ENCODE measurements at places on chromosomes 3 and 15.

GRCh38 chr3:111861391-111861790 lies 2.3 kb downstream of the PHLDB2 start:
- no peak for DNase-seq

- DNase-seq = no peak
These were observed 128.5 kb downstream of the CHSY1 start for GRCh38 chr15:101123222-101123910.

GRCh38 chr3:12579456-12579855 lies 22.6 kb downstream of the MKRN2 start:
- DNase-seq = no peak

GRCh38 chr3:16741103-16741758 lies 136.0 kb upstream of the DAZL start:
- DNase-seq = no peak

GRCh38 chr3:42173307-42173706 lies 82.2 kb downstream of the TRAK1 start:
- no peak for DNase-seq

DNA sequence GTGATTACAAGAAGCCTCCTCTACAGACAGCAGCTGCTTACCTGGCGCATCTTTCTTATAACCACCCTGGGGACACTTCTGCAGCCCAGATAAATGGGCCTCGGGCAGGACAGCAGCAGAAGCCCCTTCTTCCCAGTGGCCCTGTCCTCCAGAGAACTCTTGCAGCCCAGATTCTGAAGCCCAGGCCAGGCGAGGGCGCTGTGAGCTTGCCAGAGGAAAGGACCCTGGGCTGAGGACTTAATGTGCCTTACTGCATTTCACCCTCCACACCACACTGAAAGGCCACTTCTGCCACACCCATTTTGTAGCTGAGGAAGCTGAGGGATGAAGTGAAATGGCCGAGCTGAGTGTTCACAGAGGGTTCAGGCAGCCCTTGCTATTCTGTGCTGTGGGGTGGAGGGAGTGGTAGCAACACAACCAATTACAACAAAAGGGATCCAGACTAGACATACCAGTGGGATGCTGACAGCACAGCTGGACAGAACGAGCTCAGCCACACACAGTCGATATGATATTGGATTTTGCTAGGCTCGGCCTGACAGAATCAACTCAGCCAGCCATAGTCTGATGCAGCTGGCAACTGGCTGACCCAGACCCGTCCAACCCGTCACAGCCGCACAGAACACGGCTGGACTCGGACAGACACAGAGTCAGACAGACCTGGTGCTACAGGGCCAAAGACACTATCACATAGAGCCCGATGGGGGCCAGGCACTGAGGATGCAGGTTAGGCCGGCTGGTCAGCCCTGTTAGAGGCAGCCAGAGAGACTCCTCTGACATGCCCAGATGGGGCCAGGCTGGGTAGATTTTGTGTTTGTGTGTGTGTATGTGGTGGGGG lies 7.3 kb downstream of the ACOX2 start:
- peak; percentile 15 for DNase-seq

DNA sequence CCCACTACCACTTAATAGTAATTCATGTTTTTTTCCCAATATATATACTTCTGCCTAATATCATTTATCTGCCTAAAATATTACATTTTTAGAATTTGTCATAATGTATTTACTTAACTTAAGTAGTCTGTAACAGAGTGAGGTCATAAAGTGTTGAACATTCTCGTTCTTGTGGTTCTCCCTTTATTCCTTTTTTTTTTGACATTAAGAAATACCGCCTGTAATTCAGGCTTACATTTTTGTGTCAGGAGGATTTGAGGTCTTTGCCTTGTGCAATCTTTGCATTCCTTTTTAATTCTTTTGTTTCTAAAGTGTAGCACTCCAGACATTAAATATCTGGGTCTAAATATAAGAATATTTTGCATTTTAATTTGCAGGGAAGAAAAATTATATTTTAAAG lies 315.4 kb downstream of the PTPRG start:
- DNase-seq = no peak

- DNase-seq = no peak
These were observed 66.5 kb downstream of the CDAN1 start for GRCh38 chr15:42670451-42670850.

DNA sequence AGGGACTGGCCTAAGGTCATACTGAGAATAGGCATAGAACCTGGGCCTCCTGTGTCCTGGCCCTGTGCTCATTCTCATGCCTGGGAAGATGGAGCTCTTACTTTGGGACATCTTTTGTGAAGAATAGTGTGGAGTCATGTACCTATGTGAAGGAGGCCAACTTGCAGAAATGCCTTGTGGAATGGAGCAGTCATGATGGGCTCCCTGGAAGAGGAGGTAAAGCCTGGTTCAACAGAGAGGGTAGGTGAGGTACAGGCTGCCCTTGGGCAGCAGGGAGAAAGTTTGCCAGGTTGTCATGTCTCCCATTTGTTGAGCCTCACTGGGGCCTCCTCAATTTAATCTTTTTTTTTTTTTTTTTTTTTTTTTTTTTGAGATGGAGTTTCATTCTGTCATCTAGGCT lies 18.1 kb downstream of the MAPKAPK3 start:
- no peak for DNase-seq

- no peak for DNase-seq
These were observed 44.0 kb downstream of the OTOL1 start for GRCh38 chr3:161540594-161540993.

DNA sequence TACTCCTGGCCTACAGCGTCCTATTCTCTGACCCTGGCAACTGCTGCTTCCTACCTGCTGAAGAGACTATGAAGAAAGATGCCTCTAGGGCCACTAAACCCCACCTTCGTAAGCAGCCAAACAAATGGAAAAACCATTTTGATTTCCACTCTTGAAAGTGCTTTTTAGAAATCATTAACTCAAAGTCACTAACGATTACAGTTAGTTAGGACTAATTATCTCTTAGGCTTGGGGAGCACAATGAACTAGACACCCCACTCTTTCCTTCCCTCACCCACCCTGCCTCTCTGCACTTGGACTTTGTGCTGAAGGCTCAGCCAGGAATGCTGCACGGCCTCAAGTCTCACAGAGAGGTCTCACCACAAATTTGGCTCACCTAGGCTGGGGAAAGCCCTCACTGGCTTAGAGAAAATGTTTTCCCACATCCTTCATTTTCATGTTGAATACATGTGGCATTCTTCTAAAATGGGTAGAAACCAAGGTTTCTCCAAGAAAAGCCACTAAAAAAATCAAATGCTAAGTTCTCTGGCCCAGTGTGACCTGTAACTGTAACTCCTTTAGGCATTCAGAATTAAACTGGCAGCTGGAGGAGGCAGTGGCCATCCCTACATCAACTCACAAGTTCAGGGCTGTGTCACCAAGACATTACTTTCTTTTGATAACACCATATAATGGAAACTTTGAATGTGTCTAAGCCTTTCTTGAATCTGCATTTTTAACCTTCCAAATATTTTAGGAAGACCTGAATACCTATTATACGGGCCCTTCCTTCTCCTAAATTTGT lies 47.1 kb downstream of the NPTN start:
- DNase-seq = no peak

GRCh38 chr3:49122022-49122421 lies 1.4 kb upstream of the USP19 start:
- no peak for DNase-seq

DNA sequence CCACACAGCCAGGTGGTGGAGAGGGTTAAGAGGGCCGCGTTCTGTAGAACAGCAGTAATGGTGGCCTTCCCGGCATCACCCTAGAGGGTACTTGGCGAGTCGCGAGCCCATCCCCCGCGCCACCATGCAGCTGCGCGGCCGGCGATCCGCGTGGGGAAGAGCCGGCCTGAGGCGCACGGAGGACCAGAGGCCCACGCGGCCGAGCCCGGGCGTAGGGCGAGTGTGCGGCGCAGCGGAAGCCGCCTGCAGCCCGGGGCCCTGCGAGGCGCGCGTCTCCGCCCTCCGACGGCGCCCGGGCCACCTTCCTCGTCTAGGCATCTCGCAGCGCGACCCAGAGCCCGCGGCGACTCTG lies 423 bp downstream of the TKT start:
- DNase-seq = no peak

DNA sequence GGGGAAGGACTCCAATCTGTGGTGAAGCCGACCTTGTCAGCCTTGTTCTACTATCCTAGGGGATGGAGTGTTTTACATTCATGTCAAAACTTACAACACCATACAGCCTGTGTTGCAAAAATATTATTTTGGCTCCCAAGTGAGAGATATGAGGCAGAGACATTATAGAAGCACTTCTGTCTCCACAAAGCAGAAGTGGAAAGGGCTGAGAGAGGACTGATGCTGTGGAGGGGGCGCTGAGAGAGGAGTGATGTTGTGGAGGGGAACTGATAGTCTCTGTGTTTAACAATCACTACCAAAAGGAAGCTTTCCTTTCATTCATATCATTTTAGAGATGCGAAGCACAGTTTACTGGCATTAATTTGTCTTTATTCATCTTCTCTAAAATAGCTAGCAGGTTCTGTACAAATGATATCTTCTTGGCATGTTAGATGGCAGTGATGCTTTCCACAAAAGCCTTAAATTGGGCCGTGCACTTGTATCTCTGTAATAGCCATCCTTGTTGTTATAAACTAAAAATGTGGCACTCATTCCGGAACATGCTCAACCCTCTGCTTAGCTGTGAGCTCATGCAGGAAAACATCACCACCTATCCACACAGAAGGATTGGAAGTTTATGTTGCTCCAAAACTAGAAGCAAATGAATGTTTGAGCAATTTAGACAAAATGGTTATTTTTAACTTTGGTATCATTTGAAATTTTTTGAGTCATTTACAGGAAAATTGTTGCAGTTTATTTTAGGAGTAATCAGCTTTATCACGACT lies 134.6 kb upstream of the TP63 start:
- no peak for DNase-seq

DNA sequence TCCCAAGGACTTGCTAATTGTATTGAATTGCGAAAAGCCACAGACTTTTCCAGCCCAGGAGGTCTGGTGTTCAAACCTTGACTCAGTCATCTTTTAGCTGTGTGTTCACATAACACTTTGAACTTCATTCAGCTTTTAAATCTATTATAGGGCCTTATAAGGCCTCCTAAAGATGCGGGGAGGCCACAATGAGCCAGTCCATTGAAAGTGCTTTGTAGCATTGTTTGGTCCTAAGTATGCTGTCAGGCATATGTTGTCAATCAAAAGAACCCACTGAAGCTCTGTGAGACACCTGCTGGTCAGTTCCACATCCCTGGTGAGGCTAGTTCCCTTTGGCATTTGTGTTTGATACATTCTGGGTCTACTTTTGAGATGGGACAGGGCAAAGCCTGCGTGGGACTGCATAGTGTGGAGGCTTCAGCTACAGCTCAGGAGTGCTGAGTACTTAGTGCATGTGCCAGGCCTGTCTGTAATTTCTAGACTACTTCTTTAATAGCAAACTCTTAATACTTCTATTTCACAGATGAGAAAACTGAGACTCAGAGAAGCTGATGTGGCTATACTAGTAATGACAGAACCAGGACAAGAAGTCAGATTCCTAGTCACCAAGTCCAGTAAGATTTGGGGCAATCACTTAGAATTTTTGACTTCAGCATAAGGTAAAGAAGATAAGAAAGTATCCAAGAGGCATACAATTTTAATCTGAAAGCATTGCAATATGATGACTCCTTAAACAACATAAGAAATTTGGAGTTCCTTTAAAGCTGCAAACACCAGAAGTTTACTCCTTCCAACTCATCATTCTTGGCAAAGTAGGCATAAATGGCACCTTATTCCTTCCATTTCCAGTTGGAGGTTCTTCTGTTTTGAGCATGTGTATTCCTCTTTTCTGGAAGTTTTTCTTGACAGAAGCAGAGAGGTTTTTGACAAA lies 213.0 kb downstream of the PDCD6IP start:
- no peak for DNase-seq

DNA sequence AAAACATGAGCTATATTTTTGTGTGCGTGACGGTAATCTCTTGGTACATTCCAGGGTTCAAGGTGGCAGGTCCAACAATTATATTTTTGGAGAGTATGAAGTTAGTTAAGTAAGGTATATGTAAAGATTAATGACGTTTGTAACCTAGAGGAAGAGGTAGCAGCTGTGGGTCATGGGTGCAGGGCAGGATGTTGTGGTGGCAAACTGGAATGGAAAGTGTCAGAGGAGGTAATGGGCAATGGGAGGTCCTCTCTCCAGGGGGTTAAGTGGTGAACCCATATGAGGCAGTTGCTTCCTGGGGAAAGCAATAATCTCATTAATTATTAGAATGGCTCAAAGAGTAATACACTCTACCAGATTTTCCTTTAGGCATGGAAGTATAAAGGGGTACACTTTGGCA lies 1.0 kb upstream of the CD200R1L start:
- no peak for DNase-seq

DNA sequence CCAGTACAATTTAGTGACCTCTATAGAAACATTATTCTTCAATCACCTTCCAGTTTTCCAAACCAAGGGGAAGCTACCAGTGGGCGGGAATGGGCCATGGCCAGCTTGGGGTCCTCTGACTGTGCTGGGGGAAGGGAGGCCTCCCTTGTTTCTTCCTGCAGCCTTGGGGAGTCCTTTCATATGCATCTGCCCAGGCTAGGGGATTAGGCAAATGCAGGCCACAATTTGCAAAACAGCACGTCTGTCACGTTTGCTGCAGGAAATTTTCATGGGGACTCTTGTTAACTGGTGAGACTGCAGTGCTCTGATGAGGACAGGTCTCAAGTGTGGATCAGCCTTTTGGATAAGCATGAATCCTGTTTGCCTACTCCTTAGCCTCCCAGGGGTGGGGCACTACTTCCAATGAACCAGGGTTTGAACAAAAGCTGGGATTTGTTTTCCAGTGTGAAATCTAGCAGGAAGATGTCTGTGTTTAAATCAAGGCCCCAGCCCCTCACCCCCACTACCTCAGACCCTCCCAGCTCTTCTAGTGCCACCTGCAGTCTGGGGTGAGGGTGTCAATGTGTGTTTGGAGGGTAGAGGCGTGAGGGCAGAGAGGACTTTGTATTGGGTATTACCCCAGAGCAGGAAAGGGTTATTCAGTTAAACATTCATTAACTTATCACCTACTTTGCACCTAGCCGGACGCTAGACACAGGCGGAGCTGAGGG lies 219.9 kb downstream of the OPA1 start:
- no peak for DNase-seq

GRCh38 chr3:148070041-148070440 lies 627.7 kb upstream of the AGTR1 start:
- DNase-seq = no peak

- DNase-seq = no peak
These were observed 236.1 kb downstream of the NEK10 start for GRCh38 chr3:27133060-27133459.

DNA sequence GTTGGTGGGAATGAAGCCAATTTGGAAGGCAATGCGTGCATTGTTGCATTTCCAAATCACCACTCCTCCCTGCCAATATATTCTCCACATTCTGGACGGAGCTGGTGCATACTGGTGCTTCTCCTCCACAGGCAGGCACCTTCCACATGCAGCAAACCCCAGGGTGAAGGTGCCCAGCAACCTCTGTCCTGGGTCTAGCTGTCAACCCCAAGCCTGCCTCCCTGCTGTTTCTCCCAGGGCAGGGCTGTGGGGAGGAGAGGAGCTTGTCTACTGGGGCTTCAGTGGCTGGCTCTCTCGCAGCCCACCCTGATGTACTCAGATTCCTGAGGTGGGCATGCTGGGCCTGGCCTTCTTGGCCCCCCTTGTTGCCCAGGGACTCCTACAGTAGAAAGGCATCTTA lies 20.1 kb downstream of the GASK1A start:
- DNase-seq = no peak

Measured in Calu3 (cell line).